Ammon's horn (tissue), 1 donor: ENCODE measurements at places on chromosomes 5 and 9.

- no peak for DNase-seq
Observed at GRCh38 chr9:134707031-134707680, 65.6 kb downstream of the COL5A1 start.

- DNase-seq, result peak; percentile 40
Observed at GRCh38 chr5:65482296-65482735, 596 bp upstream of the ADAMTS6 start.

DNA sequence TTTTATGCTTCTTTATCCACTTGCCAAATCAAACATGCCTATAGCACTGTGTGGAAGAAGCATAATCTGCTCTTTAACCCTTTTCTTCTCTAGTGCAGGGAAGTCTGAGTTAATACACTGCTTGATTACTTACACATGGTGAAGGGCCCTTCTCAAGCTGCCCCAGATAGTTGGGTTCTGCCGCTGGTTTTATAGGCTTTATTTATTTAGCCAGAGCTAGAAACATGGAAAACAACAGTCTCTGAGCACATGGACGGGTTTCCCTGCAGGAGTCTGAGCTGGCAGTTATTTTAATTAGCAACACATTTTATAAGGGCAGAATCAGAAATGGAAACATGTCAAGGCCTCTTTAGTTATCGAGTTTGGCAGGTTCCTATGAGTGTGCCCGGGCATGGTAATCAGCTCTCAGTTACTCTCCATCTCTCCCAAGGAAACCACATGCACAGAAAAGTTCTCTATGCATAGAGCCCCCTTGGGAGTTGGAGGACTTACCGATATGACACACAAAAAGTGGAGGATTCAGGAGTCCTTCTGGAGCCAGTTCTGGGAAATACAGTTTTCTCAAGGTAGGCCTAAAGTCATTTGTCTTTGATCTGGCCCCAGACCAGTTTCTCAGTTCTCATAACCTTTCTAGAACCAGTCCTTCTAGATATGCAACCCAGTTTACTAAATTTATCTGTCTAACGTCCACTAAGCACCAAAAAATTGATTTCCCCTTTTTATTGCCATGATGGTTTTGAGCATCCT lies 564.8 kb downstream of the ACTL7B start:
- no peak for DNase-seq

DNA sequence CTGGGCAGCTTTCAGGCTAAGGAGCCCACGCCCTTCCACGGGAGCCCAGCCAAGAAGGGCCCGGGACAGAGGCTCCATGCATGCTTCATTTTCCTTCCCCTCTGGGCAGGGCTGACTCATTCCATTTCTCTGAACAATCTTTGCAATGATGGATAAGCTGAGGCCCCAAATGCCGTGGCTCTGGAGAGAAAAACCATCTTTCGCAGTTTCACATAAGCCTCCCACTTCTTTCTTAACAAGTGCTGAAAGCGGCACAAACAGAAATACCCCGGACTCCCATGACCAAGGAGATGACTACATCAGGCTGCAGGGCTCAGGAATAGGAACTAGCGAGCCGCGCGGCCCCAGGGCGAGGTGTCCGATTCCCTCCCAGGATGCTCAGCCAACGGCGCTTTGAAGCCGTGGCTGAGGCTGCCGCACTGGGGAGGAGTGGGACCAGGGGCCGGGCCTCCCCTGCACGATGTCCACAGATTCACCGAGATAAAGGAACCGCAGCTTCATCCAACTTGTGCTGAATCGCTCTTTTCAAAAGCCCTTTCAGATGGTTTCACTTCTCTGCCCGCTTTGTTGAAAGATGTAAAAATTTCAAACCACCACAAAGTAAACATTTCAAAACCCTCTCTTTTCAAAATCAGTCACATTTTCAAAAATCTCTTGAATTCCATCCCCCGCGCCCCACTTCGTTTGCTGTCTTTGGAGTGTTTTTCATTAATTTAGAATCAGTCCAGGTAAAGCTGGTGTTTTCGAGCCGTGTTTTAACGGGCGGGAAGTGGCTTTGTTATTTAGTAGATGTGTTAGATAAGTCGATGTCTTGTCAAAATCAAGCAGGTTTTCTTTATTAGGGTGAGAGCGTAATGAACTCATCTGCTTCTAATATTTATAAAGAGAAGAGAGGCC lies 96.5 kb upstream of the LMX1B start:
- DNase-seq, result no peak

DNA sequence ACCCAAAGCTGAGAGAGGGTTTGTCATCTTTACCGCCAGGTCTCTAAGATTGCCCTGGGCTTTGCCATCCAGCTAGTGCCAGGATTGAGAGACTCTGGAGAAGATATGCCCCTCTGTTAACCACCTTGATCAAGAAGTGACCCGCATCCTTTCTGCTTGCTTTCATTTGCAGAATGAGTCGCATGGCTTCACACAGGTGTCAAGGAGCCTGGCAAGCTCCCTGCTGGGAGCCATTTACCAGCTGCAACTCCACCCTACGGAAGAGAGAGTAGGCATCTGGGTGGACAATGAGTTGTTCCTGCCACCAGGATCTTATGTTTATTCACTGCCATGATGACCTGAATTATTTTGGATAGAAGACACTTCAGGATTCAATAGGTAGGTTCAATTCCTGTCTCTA lies 43.0 kb downstream of the HSD17B3 start:
- no peak for DNase-seq

DNA sequence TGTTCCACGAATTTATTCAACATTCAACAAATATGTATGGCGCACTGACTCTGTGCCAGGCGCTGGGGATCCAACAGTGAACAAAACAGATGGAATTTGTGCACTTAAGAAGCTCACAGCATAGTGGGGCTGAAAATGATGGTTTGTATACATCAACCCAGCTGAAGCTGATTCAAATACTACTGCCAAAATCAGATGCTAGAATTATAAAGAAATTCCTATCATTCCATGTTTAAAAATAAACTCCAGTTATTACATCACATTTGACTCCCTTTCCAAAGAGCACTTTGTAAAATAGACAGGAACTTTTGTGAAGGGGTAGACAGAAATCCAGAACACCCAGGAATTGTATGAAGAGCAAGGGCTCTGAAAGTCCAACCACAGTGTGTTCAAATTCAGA lies 54.1 kb downstream of the ZNF608 start:
- DNase-seq, result no peak

- DNase-seq, result no peak
Observed at GRCh38 chr9:38431116-38431515, 6.9 kb upstream of the IGFBPL1 start.

DNA sequence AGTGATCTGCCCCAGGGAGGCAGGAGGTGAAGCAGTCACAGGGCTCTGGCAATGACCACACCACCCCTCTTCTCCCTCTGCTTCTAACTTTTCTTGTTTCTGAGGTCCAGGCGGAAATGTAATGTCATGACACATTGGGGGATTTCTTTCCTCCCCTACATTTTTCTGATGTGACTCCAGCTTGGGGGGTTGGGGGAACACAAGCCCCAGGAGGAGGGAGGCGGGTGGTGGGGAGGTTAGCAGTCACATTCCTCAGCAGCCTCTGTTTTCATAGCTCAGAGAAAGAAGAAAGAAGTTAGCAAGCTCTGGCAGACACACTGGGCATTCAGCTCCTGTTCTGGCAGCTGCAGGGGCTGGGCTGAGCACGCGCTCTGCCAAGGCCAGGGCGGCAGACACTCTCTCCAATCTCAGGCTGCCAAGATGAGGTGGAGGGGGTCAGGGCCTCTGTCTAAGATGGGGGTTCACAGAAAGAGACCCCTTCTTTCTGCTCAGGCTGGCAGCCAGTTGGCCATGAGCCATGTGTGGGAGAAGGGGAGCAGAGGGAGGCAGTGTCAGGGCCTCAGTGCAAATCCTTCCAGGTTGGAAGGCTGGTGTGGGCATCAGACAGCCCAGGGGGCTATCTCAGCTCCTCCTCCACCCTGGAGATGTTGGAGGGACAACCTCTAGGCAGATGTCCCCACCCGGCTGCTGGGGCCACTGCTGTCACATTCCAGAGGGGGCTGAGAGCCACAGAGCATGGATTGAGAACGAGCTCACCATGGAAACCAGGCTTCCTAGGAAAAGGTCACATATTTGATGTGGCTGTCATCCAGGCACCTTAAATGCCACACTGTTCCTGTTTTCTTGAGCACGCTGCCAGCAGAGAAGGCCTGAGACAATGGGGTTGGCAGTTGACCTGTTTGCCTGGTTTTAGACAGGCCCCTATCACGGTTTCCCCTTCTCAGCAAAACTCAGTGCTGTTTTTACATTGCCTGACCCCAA lies 20.1 kb upstream of the PFDN1 start:
- peak; percentile 81 for DNase-seq

GRCh38 chr5:36786448-36787012 lies 90.0 kb upstream of the NIPBL start:
- no peak for DNase-seq

- no peak for DNase-seq
Observed at GRCh38 chr9:125707472-125707804, 430 bp upstream of the MAPKAP1 start.

GRCh38 chr9:121860744-121861143 lies 209.3 kb downstream of the DAB2IP start:
- no peak for DNase-seq

GRCh38 chr9:133321411-133321935 lies 14.5 kb downstream of the SURF6 start:
- no peak for DNase-seq

GRCh38 chr5:104189909-104190308 lies 627.3 kb upstream of the NUDT12 start:
- DNase-seq, result no peak
